NCI-H774 (cell line): ENCODE measurements at places on chromosomes 2 and 18.

- no peak for DNase-seq
Measured at GRCh38 chr2:1625281-1626001, 118.9 kb downstream of the PXDN start.

DNA sequence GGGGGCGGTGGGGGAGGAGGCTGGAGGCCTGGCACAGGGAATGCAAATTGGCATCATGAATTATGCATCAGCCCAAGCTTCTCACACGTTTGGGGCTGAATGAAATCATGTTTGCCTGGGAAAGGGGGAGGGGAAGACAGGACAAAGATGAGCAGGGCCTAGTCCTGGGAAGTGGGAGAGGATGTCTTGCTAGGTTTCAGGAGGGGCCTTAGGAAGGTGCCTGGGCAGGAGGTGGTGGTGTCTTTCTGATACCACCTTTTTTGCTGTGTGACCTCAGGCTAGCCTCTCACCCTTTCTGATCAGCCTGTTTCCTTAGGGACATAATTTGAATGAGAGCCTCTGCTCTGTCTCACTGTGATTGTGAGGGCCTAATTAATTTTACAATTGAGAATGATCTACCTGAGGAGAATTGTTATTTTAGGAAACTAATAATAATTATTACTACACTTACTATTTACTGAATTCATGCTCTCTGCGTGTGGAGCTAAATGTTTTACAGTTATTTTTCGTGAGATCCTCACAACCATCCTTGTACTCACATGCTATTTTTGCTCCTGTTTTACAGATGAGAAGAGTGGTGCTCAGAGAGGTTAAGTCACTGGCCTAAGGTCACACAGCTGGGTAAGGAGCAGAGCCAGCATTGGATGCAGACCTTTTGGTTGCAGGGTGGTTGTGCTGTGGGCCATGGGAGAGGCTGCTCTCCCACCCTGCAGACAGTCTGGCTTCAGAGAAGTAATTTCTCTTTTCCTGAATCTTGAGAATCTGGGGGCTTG, 39.6 kb downstream of the INHBB start:
- DNase-seq = no peak

GRCh38 chr2:146821836-146822316, 1023.0 kb upstream of the ACVR2A start:
- no peak for DNase-seq

DNA sequence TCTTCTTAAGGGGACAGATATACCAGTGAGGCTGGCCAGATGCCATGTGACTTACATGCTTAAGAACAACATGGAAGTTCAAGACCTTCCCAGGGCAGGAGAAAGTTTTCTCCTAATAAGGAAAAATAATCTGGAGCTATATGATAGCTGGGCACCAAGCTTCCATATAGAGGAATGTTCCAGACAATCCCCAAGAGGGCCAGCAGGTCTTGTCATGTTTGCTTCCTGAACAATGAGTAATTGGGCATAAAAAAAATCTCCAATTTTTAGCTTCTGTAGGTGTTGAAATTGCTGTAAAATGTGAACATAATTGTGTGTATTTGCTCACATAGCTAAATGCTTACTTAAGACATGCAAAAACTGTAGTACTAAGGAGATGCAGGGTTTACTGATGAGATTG, 809.5 kb upstream of the PIK3C3 start:
- DNase-seq = no peak

DNA sequence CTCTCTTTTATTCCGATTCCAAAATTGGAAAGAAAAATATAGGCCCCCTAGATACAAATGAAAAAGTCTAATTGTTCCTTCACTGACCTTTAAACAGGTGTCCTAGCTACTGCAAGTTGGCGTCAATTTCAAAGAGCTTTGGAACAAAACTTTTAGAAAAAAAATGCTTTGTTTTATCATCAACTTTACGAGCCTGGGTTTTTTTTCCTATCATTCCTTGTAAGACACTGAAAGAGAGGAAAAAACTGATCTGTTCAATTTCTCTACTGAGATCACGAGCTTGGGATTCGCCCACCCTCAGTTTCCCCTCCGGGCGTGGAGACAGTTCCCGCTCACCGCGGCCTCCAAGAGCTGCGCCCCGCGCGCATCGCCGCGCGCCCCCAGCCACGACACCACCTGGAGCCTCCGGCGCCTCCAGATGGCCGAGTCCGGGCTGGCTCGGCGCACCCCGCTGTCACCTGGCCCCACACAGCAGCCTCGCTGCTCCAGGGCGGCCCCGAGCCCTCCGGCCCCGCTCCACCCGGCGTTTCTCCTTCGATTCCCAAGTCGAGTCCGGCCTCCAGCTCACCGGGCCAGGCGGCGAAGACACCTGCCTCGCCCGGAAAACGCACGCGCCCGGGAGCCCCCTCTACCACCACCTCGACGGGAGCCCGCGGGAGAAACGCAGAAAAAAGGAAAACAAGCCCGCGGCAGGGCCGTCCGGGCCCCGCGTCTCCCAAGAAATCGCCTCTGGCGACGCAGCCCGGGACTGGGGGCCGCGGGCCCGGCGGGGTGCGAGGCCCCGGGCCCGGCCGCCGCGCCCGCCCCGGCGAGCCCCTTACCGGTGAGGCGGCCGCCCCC, 656 bp downstream of the TBC1D8 start:
- no peak for DNase-seq

DNA sequence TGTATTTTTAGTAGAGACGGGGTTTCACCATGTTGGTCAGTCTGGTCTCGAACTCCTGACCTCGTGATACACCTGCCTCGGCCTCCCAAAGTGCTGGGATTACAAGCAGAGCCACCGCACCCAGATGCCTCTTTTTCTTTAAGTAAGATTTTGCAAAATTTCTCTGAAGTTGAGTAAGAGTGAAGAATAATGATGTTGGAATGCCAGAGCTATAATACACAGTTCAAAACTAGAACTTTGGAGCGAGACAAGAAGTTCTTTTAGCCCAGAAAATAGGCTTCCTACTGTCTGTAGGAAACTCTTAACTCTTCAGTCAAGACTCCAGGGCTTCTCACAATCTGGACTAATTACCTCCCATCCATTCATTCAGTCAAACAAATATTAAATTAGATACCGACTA, 51.4 kb downstream of the MARCHF4 start:
- no peak for DNase-seq

- DNase-seq = no peak
Measured at GRCh38 chr2:26086155-26086637, 52.3 kb downstream of the RAB10 start.

- no peak for DNase-seq
Measured at GRCh38 chr18:22204996-22205395, 35.6 kb downstream of the GATA6 start.

GRCh38 chr2:241493092-241493491, 15.3 kb downstream of the STK25 start:
- no peak for DNase-seq

DNA sequence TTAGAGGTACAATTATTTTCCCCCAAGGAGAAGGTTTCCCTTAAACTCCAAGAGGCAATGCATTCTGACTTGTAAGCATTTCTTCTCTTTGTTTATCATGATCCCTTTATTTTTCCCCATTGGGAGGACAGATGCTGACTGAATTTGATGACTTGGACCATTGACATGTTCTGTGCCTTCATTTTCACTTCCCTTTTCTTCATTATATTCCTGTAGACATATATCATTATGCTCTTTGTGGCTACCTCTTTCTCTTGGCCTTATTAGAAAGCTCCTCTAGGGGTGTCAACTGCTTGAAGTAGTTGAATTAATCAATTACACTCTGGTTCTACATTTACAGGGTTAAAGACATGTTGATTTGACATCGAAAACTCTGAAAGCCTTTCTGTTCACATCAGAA, 330.0 kb upstream of the DCC start:
- no peak for DNase-seq

DNA sequence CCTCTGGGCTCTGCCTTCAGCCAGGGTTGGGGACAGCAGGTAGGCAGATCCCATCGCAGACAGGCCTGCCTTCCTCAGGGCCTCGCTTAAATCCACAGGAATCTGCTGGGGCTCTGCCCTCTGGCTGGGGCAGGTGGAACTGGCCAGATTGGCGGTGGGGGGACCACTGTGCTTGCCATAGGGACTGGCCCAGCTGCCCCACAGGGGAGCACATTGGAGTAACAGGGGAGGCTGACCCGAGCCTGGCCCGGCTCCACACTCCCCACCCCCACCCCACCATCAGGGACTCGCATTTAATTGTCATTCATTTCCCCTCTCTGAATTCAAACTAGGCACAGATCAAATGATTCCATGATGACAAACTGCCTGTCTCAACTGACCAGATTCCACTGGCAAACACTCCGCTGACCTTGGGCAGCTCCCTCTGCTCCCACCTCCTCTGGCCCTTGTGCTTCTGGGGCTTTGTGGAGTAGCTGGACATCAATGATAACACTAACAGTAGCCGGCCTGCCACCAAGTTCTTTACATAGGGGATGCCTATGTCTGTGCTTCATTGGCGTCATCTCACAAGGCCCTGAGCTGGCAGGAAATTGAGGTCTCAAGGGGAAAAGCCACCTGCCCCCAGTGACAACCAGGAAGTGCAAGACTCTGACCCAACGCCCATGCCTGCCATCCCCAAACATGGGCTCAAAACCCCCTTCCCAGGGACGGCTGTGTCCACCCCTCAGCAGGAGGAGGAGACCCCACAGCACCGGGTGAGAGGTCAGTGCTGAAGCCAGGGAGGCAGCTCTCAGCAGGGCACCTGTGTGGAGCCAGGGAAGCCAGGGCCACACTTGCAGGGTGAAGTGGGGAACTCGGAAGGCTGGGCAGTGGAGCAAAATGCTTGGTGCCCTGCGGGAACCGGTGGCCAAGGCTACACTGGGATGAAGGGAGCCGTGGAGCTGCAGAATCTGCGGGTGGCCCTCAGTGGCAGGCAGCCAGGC, 2.1 kb upstream of the B3GNT7 start:
- DNase-seq = no peak

DNA sequence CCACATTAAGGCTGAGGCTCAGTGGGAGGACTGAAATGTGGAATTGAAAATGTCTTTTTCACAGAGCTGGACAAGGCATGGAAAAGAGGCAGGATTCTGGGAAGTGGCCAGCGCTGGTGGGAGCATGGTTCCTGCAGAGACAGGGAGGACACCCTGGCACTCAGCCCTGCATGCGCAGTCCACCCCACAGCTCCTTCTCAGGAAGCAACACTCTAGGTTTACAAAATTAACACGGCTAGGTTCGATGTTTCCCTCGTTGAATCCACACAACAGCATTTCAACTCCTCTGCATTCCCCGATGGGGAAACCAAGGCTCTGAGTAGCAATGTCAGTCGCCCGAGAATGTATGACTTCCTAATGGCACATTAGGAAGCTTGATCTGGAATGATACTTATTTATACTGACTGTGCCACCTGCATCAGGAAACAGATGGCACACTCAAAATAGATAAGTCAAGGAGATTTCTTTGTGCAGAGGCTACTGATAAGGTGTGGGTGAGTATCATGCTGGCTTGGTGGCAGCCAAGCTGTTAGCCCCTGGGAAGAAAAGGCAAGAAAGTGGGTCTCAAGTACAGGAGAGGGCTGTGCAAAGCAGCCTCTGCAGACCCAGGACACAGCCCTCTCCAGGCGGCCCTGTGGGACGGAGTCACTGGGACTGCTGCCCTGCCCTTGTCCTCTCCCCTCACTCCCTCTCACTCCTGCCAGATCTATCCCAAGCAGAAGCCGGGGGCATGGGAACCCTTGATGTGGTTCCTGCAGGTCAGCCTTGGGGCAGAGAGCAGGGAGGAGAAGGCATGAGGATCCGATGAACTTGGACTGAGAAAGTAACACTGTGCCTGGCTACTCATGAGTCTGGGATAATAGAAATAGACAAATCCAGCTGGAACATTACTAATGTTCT, 158.4 kb upstream of the FHL2 start:
- DNase-seq = no peak

DNA sequence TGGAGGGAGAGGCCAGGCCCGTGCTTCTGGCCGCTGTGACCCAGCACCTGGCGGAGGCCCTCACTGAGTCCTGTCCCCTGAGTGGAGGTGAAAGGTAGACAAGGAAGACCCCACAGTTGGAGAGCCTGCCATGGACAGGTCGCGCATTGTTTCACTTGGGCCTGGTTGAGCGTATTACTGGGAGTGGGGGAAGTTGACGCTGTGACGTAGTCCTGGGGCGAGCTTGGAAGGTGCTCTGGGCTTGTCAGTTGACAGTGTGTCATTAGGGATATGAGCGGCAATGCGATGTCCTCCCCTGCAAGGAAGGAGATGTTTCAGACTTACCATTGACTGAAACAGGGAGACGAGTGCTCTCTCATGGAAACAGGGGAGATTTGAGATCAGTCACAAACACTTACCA, 127.1 kb downstream of the SH3RF3 start:
- no peak for DNase-seq

GRCh38 chr18:50119296-50119695, 75.7 kb downstream of the MYO5B start:
- DNase-seq = no peak

DNA sequence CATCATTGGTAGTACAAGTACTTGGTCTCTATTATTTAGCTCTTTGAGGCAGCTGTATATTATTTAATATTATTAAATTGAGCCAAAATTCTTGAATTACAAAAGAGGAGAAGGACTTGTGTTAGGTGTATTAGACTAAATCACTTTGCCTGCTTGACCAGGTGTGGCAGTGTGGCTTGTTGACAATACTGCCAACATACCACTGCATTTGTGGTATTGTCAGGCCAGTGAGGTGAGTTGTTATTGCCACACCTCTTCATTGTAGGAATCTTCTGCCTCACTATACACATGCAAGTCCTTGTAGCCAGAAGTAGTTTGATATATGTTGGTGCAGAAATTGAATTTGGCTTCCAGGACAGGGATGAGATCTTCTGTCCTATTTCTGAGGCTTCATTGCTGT, 40.5 kb downstream of the CYP20A1 start:
- DNase-seq = no peak

- DNase-seq = no peak
Measured at GRCh38 chr2:71948781-71949536, 198.7 kb downstream of the CYP26B1 start.

- DNase-seq = no peak
Measured at GRCh38 chr2:152875701-152876695, 157.6 kb downstream of the ARL6IP6 start.

GRCh38 chr2:240586919-240587800, 626 bp downstream of the CAPN10 start:
- peak; percentile 46 for DNase-seq

DNA sequence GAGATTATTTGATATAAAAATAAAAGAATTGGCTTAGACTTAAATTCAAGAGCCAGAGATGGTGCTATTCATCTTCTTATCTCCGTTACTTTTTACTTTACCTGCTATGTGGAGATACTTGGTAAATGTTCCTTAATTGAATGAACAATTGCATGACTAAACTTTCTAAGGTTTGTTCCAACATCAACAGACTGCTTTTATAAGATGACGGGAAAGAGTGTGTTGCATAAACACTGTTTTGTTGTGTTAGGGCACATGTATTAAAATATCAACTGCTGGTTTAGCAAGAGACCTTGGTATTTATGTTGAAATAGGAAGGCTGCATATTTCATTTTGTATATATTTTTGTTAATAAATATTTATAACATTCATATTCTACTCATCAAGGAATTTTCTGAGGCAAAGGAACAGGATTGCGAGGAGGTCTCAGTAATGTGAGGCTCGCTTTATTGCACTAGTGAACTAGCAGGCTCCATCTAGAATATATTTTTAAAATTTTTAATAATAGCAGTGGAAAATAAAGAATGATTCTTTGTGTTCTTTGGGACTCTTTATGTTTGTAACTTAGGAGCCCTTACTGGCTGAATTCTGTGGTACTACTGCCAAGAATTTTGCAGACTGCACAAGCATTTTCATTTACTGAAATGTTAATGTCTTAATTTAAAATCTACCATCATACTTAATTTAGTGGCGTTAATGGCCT, 10.7 kb upstream of the NFE2L2 start:
- DNase-seq = no peak
